ENCODE measurements at places on chromosomes 12 and 14.
A peak's percentile ranks its signal among the peaks of the same experiment; 100 is the strongest.

DNA sequence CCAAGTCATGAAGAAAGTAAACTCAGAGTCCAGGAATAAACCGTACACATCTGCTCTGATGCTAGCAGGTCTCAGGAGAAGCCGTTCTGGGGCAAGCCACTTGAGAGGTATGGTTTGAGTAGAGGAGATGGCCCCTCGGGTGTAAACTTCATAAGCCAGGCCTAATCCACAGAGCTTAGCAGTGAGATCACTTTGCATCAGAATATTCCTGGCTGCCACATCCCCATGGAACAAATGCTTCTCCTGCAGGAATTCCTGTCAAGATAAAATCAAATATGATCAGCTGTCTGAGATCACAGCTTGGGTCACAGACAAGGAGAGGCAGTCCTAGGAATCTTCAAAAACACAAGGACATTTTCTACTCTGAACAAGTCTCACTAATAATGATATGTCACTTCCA is 11.2 kb upstream of the MAGOHB start:
- no peak for DNase-seq

DNA sequence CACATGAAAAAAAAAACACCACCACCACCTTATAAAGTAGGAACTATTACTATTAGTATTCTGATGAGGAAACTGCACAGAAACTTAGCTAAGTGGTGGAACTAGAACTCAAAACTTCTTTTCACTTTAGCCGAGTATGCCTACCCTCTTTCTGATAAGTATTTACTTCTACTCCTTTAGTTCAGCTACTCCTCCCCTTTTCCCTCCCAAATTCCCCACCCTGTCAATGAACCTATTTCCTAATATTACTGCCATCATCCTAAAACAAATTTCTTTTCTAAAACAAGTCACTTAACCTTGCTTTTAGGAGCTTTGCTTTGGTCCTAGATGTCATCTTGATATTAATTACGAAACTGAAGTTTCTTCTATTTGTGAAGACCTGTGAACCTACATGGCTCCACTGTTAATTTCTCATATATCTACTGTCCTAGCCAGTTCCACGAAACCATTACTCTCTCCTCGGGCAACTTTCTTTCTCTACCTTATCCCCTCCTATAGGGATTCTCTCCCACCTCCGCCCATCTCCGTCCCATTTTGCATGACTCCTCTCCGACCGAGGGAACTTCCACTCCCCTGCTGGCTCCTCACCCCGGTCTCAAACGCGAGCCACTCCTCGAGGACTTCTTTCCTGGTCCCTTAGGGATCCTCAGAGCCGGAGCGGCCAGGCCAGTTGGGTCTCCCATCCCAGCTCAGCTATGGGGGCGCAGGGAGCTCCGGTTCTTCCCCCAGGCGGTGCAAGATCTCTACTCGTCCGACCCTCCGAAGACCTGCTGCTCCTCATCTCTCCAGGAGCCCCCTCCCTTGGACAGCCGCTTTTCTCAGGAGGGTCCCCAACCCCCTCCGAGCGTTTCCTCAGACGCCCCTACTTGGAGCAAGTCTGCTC is 1.1 kb downstream of the NUMB start:
- peak; percentile 30 for DNase-seq

DNA sequence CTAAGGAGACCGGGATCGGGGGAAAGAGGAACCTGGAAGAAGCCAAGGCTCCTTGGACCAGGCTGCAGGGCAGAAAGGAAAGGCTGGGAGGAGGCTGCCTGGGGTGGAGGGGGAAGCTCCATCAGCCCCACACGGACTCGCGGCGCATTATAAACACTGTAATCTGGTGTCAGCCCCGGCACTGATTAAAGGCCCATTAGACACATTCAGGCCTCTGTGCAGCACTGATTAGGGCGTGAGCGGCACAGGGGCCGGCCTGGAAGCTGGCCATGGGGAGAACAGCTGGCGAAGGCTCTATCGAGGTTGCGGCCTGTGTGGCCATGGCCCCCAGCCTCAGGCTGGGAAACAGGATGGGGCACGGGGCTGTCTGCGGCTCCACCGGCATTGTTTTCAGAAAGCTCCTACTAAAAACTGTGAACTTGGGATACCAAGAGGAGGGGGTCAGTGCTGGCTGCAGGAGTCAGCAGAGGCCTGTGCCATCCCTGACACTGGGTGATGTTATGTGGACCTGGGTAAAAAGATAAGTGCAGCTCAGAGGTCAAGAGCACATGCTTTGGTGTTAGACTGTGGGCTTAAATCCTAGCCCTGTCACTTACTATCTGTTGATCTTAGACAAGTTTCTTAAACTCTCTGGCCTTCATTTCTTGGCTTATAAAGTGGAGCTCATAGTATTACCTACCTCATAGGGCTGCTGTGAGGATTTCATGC is 10.6 kb downstream of the ACVRL1 start:
- DNase-seq = no peak

DNA sequence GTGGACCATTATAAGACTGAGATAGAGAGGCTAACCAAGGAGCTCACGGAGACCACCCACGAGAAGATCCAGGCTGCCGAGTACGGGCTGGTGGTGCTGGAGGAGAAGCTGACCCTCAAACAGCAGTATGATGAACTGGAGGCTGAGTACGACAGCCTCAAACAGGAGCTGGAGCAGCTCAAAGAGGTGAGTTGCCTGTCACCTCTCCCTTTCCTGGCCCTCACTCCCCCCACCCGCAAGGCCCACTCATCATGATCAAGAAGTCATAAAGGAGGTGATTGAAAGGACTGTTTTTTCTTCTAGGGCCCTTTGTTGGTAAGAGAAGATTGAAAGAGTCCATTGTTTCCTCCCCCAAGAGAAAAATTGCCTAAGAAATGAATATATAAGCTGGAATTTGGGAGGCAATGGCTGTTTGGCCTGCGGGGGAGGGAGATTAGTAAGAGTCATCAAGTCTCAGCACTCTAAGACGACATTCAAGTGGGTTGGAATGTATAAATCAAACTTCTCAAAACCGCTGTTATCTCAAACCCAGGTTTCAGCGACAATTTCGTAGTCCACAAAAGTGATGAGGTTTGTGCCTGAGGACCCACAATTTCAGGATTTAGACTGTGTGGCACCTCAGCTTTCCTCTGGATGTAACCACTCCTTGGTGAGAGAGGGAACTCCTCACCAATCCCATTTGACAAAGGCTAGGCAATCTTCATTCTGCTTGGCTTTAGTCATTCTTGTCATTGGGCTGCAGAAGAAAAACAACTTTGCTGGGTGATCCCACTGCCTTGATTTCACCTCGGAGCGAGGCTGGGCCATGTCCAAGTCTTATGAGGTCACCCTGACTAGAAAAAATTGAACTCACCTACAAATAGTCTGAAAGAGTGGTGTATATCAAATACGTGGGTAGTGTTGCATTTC is 966 bp downstream of the BICD1 start:
- peak; percentile 54 for DNase-seq

DNA sequence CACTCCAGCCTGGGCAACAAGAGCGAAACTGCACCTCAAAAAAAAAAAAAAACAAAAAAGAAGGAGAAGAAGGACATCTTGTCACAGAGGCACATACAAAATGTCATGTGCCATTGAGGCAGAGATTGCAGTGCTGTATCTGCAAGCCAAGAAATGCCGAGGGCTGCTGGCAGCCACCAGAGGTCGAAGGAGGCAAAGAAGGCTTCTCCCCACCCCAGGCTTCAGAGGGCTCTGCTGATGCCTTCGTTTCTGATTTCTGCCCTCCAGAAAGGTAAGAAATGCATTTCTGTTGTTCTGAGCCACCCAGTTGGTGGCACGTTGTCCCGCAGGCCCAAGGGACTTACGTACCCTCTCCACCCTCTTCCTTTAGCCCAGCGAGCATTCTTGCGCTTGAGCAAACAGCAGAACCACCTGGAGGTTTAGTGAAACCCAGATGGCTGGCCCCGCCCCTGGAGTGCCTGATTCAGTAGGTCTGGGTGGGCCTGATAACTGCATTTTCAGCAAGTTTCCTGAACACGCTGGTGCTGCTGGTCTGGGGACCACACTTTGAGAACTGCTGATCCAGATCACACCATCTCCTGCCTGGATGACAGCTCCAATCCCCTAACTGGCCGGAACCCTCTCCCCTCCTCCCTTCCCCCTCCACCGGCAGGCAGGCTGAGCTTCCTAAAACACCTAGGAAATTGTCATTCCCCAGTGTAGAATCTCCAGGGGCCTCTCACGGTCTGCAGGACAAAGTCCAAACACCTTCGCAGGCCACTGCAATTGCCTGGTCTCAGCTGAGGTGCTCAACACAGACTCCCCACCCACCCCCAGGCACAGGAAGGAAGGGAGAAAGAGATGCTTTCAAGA is 21.1 kb upstream of the SCARB1 start:
- DNase-seq = peak; percentile 97

DNA sequence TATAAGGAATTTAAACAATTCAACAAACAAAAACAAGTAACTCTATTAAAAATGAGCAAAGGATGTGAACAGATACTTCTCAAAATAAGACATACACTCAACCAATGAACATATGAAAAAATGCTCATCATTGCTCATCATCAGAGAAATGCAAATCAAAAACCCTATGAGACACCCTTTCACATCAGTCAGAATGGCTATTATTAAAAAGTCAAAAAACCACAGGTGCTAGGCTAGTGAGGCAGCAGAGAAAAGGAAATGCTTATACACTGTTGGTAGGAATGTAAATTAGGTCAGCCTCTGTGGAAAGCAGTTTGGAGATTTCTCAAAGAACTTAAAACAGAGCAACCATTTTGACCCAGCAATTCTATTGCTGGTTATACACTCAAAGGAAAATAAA is 52.0 kb downstream of the NAV3 start:
- DNase-seq = peak; percentile 4
